CD8-positive, alpha-beta memory T cell (primary cell): ENCODE measurements at places on chromosomes 2 and 18.

GRCh38 chr2:188449561-188449960 is 157.9 kb downstream of the GULP1 start:
- DNase-seq: no peak
- H3K4me1 ChIP-seq: no peaks in the 10 kb centered on the region
- H3K27ac ChIP-seq: no peak overlapping the region
- no peaks in the 10 kb centered on the region for H3K27me3 ChIP-seq
- no peak overlapping the region for H3K4me3 ChIP-seq

DNA sequence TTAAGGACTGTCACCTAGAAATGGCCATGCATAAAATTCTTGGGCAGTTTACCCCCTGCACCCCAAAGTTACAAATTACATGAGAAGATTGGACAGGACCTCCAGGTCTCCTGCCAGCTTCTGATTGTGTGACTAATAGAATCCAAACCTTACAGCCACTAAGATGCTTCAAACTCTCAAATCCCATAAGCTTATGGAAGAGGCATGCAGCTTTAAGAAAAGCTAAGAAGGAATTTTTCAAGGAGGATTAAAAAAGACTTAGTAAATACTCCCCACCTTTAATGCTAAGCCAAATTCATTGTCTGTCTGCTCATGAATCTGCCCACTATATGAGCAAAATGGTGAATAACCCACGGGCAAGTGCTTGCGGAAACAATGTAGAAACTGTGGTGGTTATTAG is 86.3 kb downstream of the MAIP1 start:
- H3K36me3 ChIP-seq: no peaks in the 10 kb centered on the region
- DNase-seq: no peak
- H3K4me3 ChIP-seq: no peak overlapping the region
- H3K4me1 ChIP-seq: no peaks in the 10 kb centered on the region

DNA sequence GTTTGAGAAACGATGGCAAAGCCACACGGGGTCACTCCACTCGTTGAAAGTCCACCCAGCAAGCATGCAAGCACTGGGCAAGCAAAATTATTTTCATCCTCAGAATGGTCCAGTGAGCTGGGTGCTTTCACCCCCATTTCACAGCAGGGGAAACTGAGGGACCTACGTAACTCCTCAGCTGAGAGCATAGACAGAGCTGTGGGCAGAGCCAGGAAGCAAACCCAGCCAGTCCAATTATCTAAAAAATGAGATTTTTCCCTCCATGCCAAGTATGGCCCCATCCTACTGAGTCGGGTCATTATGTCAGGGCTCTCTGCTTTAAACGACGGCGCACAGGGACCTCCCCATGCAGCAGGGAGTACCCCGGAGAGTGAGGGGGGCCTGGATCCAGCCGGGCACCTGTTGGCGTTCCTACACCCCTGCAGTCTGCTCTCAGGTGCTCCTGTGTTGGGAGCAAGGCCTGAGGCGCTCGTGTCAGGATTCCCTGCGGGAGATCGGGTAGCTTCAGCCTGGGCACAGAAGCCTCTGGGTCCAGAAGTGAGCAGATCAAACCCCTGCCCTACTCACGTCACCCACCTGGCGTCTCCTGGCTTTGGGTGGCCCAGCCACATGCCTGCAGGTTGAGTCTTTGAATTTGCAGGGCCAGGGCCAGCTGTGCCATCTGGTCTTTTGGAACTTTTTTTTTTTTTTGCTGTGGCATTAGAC is 17.3 kb downstream of the TWIST2 start:
- no peaks in the 10 kb centered on the region for H3K27me3 ChIP-seq
- H3K4me1 ChIP-seq: no peaks in the 10 kb centered on the region
- H3K27ac ChIP-seq: no peak overlapping the region
- no peak overlapping the region for H3K4me3 ChIP-seq
- H3K36me3 ChIP-seq: no peaks in the 10 kb centered on the region

- H3K27me3 ChIP-seq: peaks cover 9% of the 10 kb centered on the region
- no peak overlapping the region for H3K4me3 ChIP-seq
- H3K4me1 ChIP-seq: no peaks in the 10 kb centered on the region
- H3K27ac ChIP-seq: no peak overlapping the region
These were observed 13.7 kb upstream of the SKOR2 start for GRCh38 chr18:47265197-47265596.

DNA sequence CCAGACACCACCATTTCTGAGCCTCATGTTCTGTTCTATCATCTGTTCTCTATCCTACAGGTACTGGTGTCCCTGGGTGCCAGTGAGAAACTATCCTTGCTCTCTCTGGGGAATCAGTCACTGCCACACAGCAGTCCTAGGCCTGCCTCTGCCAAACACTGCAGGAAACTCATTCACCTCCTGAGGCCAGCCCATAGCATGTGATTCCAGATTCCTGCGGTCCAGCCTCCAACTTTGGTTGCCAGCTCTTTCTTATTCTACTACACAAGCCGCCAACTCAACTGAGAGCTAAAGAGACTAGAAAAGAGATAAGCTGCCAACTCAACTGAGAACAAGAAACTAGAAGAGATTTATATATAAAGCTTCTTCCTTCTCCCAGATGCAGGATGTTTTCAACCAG is 8.8 kb upstream of the TTLL4 start:
- H3K27me3 ChIP-seq: no peaks in the 10 kb centered on the region
- DNase-seq: no peak
- no peaks in the 10 kb centered on the region for H3K4me1 ChIP-seq
- no peaks in the 10 kb centered on the region for H3K36me3 ChIP-seq
- H3K27ac ChIP-seq: no peak overlapping the region
- no peak overlapping the region for H3K4me3 ChIP-seq

DNA sequence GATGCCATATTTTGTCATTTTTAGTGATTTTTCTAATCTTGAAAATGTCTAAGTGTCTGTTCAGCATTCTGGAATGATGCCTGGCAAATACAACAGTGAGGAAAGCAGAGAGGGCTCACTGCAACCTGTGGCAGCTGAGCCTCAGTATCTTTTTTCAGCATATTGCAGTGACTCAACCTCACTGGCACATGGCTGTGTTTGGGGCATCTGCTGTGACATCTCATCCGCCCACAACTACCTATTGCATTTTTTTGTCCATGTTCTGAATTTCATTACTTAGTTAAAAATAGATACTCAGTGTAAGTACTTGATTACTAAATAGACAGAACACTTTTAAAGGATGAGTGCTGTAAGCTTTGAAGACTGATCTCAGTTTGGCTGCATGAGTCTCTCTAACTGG is 10.7 kb downstream of the BABAM2 start:
- no peaks in the 10 kb centered on the region for H3K27me3 ChIP-seq
- peaks cover 11% of the 10 kb centered on the region for H3K4me1 ChIP-seq
- DNase-seq: no peak
- no peak overlapping the region for H3K27ac ChIP-seq
- no peaks in the 10 kb centered on the region for H3K36me3 ChIP-seq
- no peak overlapping the region for H3K4me3 ChIP-seq

GRCh38 chr2:109266496-109266895 is 137.5 kb downstream of the SH3RF3 start:
- H3K27ac ChIP-seq: no peak overlapping the region
- H3K36me3 ChIP-seq: no peaks in the 10 kb centered on the region
- H3K27me3 ChIP-seq: no peaks in the 10 kb centered on the region

DNA sequence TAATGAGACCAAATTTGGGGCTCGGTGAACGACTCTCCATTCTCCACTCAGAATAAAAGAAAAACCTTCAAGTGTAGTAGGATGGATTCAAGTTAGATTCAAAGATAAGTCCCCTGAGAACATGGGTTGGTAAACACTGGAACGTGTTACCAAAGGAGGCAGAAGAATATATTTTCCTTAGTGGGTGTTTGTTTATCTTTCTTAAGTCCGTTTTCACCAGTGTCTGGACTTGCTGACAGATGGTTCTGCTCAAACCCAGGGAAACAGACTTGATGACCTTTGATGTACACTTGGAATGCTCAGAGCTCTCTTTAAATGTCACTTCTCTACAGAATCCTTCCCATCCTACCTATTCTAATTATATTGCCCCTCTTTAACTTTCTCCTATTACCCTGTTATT is 310.3 kb upstream of the ZNF521 start:
- no peaks in the 10 kb centered on the region for H3K36me3 ChIP-seq
- H3K4me3 ChIP-seq: no peak overlapping the region
- no peaks in the 10 kb centered on the region for H3K27me3 ChIP-seq
- DNase-seq: no peak
- no peaks in the 10 kb centered on the region for H3K4me1 ChIP-seq
- no peak overlapping the region for H3K27ac ChIP-seq

- H3K36me3 ChIP-seq: no peaks in the 10 kb centered on the region
- DNase-seq: no peak
- no peak overlapping the region for H3K4me3 ChIP-seq
- peaks cover 11% of the 10 kb centered on the region for H3K27me3 ChIP-seq
These were observed 6.0 kb upstream of the LIMS2 start for GRCh38 chr2:127681288-127681804.

DNA sequence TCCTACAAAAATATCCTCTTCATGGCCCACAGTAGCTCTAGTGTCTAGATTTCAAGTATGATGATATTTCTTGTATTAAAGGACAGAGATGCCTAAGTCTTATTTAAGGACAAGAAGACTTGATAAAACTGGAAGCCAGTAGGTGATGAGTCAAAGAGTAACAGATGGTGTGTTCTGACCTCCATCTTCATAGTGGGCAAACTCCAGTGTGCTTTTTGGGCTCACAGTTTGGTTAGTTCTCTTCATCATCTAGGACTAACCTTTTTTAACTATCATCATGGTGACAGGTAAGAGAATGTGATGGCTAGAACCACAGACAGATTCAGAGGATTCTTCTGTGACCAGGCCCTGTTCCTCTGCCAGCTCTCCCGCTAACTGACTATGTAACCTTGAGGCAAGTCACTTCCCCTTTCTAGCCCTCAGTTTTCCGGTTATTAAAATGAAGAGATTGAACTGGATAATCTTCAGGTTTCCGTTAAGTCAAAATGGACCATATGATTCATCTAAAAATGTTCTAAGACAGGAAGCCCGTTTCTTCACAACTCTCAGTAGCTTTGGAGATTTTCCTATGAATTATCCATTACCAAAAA is 140.3 kb upstream of the RASGRP3 start:
- DNase-seq: no peak
- no peaks in the 10 kb centered on the region for H3K4me1 ChIP-seq
- H3K27me3 ChIP-seq: no peaks in the 10 kb centered on the region
- no peak overlapping the region for H3K27ac ChIP-seq

- no peak for DNase-seq
- H3K4me3 ChIP-seq: no peak overlapping the region
- peaks cover 26% of the 10 kb centered on the region for H3K36me3 ChIP-seq
- H3K27me3 ChIP-seq: no peaks in the 10 kb centered on the region
- H3K27ac ChIP-seq: no peak overlapping the region
- H3K4me1 ChIP-seq: no peaks in the 10 kb centered on the region
These were observed 61.2 kb downstream of the FARSB start for GRCh38 chr2:222594679-222595078.
